ENCODE measurements at places on chromosomes 1 and 21.

DNA sequence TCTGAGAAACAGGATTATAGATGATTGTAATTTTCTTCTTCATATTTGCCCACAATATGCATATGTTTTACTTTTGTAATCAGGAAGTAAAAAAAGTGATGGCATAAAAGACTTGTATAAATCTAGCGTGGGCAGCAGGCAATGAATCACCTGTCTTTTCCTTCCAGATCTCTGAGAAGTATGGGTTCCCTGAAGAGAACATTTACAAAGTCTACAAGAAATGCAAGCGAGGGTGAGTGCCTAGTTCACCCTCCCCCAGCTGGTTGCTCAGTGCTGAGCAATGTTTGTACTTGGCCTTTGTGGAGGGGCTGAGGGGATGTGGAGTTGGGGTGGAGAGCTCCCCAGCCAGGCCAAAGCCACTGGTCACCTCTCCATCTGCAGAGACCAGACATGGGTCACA is 30.7 kb downstream of the GRHL3 start:
- no peak for DNase-seq

GRCh38 chr21:15128267-15128666 is 63.5 kb upstream of the NRIP1 start:
- no peak for DNase-seq

GRCh38 chr1:205373022-205373797 is 16.5 kb upstream of the KLHDC8A start:
- DNase-seq: no peak

DNA sequence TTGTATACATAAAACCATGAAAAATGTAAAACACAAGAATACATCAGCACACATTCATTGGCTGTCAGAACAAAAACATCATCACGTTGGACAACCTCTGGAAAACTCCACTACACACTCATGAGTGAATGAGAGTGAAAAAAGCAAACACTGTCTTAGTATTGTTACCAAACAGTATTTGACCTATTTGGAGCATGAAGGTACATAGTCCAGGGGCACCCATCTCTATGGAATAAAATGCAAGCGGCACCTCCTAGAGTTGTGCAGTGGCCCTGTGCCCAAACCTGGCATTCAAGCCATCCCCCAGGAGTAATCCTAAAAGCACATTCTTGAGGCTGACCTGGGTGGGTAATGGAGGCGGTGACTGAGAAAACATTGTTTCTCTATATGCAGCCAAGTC is 67.0 kb upstream of the SOD1 start:
- DNase-seq: no peak

- no peak for DNase-seq
Observed at GRCh38 chr1:229645324-229645993, 19.4 kb downstream of the URB2 start.

DNA sequence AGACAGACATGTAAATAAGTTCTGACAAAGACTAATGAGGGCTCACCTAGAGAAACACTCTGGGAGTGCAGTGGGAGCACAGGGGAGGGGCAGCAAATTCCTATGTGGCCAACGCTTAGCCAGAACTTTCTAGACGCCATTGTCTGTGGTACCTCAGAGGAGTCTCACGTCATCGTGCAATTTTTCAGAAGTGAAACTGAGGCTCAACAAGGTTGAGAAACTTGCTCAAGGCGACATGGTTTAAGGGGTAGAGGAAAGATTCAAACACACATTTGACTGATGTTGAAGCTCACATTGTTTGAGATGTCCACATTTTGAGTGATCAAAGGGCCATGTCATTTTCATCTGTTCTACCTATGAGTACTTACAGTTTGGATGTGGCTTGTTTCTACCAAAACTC is 152.6 kb upstream of the LMO4 start:
- DNase-seq: no peak

GRCh38 chr1:30255111-30255724 is 468.2 kb downstream of the MATN1 start:
- no peak for DNase-seq

Measured in CD4-positive, alpha-beta T cell treated with Interleukin-6 for 4 hours (primary cell).